ENCODE measurements at places on chromosomes 2 and 18.
A peak's percentile ranks its signal among the peaks of the same experiment; 100 is the strongest.

DNA sequence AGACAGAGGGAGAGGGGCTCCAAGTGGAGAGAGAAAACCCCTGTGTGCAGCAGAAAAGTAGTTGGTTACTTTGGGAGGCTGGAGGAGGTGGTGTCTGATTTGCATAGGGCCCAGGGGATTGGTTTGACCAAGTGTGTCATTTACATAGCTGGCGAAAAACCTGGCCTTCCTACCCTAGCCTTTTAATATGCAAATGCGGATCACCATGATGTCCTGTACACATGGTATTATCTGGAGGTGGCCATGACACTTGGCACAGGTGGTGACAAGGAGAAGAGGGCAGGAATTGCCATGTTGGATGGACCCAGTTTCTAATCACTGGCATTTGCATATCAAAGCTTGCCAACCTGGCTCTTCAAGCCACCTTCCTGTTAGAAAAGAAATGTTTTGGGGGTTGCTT, 120.8 kb upstream of the CHAC2 start:
- no peak for DNase-seq

DNA sequence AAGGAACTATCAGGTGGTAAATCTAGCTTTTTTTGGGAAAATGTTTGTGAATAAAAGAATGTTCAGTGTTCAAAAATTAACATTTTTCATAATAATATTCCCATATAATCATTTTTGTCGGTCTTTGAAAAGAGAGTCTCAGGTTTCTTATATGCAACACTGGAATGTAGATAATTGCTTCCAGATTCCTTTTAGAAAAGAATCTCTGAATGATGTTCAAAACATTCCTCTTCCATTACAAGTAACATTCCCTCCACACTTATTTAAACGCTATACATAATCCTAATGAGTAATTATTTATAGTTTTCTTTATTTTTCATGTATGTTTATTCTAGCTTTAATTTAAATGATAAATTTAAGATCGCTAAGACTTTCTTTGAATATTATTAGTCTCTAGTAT, 7.0 kb downstream of the ZSWIM2 start:
- no peak for DNase-seq

- peak; percentile 38 for DNase-seq
Measured at GRCh38 chr2:121689356-121689755, 40.1 kb upstream of the CLASP1 start.

- peak; percentile 60 for DNase-seq
Measured at GRCh38 chr18:76451396-76452331, 43.4 kb downstream of the ZNF516 start.

- DNase-seq = no peak
Measured at GRCh38 chr2:47636176-47636575, 146.8 kb upstream of the MSH6 start.

GRCh38 chr2:169225906-169226305, 136.4 kb downstream of the LRP2 start:
- no peak for DNase-seq

DNA sequence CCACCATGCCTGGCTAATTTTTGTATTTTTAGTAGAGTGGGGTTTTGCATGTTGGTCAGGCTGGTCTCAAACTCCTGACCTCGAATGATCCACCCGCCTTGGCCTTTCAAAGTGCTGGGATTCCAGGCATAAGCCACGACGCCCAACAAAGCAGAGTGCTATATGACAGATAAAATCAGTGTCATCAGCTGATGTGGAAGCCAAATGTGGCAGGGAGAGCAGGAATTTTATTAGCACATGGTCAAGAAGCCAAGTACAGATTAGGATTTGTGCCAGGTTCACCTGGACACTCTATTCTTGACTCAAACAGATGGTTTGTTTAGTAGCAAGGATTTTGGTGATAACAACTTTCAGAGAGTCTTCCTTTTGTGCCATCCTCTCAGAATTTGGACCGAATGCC, 62.7 kb downstream of the LCLAT1 start:
- no peak for DNase-seq

GRCh38 chr2:238570926-238571325, 144.2 kb downstream of the ASB1 start:
- no peak for DNase-seq

GRCh38 chr18:36189486-36189885, 2.2 kb downstream of the MOCOS start:
- no peak for DNase-seq

Data from NCI-H1092 treated with DMSO at 0.1 percent for 48 hours (cell line).